ENCODE measurements at places on chromosomes 2 and 18.

GRCh38 chr2:124323321-124323720, 298.2 kb downstream of the CNTNAP5 start:
- no peak for DNase-seq

- DNase-seq = no peak
Measured at GRCh38 chr2:120606280-120606679, 129.4 kb upstream of the GLI2 start.

DNA sequence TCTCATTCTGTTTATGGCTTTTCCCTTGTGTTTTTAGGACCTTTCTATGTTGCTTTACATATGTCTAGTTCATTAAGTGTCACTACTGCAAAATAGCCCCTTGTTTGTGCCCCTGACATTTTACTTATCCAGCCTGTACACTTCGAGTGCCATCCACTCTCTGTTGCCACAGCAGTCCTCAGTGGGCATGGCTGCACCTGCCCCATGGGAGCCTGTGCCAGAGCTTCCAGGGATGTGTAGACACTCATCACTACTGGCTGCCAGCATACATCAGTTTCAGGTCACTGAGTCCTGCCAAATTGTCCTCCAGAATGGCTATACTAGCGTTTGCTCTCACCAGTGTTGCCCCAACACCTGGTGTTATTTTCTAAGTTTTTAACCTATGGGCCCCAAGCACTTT, 80.4 kb downstream of the ARMC9 start:
- no peak for DNase-seq

GRCh38 chr2:62713837-62714236, 8.3 kb downstream of the EHBP1 start:
- DNase-seq = no peak

GRCh38 chr18:38464024-38464423, 898.4 kb upstream of the CELF4 start:
- no peak for DNase-seq

DNA sequence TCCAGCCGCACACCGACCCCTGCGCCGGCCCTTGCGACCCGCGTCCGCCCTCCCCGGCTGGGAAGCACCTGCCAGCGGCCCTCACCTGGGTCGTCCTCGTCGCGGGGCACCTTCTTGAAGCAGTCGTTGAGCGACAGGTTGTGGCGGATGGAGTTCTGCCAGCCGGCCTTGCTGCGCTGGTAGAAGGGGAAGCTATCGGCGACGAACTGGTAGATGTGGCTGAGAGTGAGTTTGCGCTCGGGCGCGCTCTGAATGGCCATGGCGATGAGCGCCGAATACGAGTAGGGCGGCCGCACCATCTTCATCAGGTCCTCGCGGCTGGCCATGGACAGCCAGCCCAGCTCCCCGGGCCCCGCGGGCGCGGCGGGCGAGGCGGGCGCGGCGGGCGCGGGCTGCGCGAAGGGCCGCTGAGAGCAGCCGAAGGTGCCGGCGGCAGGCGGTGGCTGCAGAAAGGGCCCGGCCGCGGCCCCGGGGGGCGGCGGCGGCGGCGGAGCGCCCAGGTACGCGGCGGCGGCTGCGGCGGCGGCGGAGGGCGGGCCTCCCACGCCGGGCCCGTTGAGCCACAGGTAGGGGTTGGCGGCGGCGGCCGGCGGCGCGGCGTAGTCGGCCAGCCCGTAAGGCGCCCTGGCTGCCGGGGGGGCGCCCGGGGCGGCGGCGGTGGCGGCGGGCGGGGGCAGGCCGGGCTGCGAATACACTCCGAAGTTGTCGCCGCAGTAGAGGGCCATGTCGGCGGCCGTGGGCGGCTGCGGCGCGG, 505 bp downstream of the FOXI3 start:
- no peak for DNase-seq

DNA sequence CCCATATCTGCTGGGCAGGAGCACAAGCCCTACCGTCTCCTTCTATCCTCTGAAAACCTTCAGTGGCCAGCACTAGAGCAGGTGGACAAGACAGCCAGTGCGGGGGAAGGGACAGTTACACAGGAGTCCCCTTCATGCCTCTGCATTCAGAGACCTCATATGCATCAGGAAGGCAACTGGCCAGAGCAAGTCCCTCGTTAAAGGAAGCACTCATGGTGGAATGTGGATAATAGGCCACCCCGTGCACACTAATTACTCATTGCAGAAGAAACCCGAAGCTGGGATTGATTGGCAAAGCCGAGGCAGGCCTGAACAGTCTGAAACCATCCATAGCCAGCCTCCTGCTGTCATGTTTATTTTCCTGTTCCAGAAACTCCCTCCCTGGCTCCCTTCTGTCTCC, 11.2 kb downstream of the KIAA2012 start:
- DNase-seq = peak; percentile 82

DNA sequence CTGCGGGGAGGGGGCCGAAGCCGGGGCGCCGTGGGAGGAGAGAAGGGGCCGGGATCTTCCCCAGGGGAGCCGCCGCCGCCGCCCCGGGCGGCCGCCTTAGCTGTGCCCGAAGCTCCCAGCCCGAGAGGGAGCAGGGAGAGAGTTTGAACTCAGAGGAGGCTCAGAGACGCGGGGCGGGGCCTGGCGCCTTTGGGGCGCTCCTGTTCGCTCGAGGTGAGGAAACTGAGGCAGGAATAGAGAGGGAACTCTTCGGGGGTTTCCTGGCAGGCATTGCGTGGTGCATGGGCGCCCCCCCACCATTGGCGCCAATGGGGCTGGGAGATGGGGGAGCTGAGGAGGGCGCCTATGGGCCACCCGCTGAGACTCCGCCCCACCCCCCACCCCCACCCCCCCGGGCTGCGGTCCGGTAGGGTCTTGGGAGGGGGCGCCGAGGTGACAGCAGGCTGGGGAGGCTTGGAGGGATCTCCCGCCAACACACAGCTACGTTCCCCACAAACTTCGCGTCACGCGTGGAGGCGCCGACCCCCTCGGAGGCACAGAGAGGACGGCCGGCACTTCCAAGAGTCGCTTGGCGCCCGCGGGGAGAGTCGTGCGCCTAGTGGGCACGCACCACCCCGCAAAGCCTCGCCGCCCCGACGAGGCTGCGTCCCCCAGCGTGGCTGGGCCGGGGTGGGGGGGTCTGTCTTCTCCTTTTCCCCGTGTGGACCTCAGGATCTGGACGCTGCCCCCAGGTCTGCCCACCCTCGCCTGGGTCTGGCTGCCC, 680 bp downstream of the CTDSP1 start:
- peak; percentile 35 for DNase-seq

DNA sequence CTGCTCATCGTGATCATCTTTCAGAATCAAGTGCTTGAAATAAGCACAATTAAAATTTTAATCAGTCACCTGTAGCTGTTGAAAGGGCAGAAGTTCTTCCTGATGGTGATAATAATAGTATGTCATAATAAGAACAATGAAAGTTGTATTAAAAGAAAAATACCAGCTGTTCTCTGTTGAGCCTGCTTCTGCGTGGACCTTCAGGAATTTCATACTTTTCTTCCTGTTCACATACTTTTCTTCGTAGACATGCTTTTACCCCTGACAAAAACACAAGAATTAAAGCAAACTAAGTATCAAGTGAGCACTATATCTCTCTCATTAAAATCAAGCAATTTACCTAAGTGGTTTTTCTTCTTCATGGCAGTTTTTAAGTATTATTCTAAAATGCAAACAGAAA, 79.2 kb downstream of the BARD1 start:
- no peak for DNase-seq

DNA sequence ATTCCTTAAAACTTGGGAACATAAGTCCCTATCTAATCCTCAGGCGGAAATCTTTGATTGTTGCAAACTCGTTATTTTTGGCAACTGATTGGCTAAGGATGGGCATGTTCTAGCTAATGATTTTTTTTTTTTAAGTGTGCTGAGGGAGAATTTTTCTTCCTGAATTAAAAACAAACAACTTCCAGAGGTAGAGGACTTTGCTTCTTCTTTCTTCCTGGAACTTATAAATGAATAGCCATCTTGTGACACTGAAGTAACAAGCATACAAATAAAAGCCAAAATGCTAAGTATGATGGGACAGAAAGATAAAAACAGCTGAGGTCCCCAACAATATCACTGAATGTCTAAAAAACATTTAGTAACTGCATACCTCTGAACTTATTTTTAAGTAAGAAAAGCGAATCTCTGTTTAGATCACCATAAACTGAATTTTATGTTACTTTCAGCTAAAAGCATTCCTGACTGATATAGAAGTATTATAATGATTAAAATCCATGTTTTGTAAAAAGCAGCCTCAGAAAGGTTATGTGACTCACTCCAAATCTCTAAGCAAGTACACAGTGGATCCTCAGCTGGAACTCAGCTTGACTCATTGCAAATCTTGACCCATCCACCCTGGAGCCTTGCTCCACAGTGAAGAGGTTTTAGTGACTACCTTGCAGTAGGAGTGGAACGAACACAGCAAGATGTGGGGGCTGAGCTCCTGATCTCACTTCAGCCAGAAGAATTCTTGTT, 344.4 kb downstream of the CLIP4 start:
- DNase-seq = no peak

GRCh38 chr2:56357655-56358295, 174.0 kb downstream of the CCDC85A start:
- peak; percentile 83 for DNase-seq

- peak; percentile 16 for DNase-seq
Measured at GRCh38 chr2:189661957-189662321, 680 bp downstream of the ASNSD1 start.

- no peak for DNase-seq
Measured at GRCh38 chr2:136115183-136115761, 2.7 kb downstream of the CXCR4 start.

GRCh38 chr2:62736899-62737559, 31.5 kb downstream of the EHBP1 start:
- no peak for DNase-seq

All from G401 (cell line).